ENCODE measurements at places on chromosomes 3 and 15. TPM values are rescaled to one million over a fixed set of nuclear protein-coding genes. Genes with fewer than 3 reads are reported as not detected.
A peak's percentile ranks its signal among the peaks of the same experiment; 100 is the strongest.

DNA sequence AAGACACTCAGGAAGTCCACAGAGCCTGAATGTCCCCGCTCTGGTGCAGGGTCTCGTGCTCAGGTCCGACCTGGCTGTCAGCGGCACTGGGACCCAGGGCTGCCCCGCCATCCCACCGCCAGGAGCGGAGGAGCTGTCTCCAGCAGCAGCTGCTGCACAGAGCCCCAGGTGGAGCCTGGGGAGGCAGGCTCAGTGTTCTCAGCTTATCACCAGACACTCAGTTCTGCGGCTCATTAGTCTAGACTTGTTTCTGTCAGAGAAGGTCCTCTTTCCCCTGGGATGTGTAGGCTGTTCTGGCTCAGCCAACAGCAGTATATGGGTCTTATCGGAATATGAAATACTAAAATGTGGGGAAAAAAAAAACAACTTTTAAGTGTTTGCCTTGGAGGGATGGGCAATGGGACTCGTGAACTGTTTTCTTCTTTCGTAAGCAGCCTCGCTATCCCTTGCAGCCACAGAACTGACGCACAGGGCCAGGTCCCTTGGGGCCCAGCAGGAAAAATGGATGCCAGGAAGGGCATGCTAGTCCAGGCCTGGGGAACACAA lies 75.9 kb downstream of the KLF13 start:
- no peak for DNase-seq

DNA sequence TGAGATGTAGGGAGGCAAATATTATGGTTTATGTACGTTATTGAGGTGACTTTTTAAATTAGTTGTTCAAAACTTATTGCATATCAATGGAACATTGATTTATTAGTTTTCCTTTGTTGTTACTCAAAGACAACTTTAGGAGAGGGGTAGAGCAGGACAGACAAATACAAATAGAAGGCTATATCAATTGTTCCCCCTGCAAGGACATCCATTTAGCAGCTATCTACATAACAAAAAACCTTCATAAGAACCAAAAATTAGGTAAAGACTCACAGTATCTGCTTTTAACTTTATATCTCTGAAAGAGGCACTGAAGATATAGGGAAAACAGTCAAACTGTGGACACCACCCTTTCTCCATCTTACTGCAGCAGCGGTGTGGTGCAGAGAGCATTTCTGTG lies 958.8 kb downstream of the DIPK2A start:
- no peak for DNase-seq

DNA sequence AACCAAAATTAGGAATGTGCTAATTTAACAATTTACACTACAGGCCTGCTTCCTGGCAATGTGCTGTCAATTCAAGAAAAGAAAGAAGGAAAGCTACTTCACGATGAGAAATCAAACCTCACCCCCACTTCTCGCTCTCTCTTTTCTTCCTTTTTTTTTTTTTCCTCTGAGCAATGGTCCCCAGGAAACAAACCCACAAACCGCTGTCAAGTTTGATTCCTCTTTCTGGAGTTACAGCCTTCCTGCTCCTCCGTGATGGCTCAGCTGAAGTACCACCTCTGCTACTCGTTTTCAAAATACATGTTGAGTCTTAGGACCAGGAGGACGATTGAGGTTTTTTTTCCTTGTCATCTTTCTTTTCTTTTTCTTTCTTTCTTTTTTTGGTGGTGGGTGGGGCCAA lies 3.4 kb upstream of the TRIM71 start:
- DNase-seq: no peak

DNA sequence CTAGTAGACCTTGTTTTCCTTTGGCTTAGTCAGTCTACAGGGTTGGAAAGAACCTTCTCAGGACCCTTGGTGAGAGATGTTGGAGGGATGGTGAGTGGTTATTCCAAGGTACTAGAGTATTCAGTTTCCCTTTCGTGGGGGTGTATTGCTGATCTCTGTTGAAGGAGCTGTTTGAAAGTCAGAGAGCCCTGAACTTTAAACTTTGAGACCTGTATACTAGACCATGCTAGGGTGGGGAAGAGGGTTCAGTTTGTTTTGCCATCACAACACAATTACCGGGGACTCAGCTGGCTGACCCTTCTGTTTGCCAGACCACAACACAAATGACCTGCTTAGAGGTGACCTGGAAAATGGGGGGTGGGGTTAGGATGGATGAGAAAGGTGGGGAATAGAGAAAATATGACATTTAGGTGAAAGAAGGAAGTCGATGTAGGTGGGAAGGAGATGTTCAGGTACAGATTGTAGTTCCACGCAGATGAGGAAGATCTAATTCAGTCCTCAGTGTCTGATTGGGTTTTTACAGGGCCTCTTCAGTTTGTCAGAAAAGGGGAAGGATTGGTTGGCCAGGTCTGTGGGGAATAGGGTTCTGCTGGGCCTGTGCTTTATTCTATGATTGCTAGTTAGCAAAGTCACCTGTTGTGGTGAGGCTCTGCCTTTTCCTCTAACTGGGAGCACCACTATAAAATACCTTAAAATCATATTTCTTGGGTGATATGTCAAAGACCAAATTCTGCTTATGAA lies 6.8 kb downstream of the UBE2E2 start:
- no peak for DNase-seq

GRCh38 chr3:1179146-1179545 lies 86.3 kb downstream of the CNTN6 start:
- DNase-seq: no peak

DNA sequence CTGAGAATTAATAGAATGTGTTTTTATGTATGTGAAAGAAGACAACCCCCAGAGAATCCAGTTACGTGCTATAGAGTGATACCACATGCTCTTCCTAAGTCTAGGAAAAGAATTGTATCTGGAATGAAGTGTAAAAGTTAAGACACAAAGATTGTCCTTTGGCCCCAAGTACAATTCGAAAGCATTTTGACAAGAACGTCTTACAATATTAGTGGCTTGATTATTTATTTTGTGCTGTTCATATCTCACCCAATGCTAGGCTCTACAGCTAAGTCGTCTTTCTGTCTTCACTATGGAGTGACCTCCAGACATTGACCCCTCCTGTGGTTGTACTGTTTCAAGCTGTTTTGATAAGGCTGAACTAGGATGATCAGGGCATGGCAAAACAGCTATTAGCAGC lies 345.7 kb upstream of the C2CD4B start:
- DNase-seq: no peak

GRCh38 chr3:104885214-104885814 lies 481.4 kb upstream of the ALCAM start:
- no peak for DNase-seq

- DNase-seq: no peak
Measured at GRCh38 chr15:52503788-52504496, 24.7 kb downstream of the MYO5A start.

DNA sequence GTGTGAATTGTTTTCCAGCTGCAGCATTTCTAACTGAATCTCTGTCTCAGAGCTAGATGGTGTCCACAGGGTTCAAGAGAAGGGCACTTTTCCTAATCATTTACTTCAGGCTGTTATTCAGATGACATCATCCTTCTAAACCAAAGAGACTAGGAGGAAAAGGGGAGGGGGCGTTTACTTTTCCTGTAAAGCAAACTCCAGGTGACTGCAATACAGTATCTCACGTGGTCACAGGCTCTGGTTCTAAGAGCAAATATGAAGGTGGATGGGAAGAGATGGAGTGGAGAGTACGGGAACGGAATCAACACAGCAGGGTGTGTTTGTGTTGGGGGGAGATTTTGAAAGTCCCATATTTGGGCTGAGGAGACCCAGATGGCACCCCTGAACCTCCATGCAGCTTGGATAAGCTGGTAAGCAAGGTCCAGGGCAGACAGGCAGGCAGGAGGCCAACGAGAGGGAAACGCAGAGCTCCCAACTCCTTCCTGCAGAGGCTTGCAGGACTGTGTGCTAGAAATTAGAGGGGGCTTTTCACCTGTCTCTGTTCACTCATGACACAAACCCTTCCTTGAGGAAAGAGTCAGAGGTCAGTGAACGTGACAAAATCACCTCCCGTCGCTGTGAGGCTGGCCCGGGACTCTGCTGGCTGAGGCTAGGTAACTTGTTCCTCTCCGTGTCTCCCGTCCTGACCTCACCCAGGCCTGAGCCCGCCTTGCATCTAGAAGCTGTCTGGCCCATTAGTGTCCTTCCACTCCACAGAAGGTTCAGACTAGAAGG lies 151.2 kb downstream of the OPA1 start:
- DNase-seq: no peak

GRCh38 chr3:152198665-152199064 lies 70.1 kb upstream of the MBNL1 start:
- DNase-seq: no peak

GRCh38 chr3:73431183-73431900 lies 193.4 kb downstream of the PDZRN3 start:
- no peak for DNase-seq

DNA sequence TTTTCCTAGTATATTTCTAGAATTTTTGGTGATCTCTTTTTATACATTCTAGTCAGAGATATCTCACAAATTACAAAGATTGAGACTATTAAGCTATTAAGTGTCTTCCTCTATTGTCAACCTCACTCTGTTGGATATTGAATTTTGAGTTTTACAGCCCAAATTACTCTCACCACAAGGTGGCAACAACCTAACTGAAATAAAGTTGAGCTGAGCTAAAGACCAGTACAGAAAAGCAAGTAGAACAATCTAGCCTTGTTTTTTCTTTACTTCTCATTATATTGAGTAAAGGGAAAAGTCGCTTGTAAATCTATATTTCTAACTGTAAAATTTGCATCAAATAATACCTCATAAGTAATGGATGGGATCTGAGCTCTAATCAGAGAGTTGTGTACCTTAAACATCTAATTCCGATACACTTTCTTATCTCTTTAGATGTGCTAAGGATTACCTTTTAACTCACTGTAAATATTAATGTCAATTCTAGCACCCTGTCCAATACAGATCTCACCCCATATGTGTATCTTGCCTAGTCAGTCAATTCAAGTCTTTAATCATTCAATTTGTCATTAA lies 13.6 kb upstream of the COMMD2 start:
- no peak for DNase-seq

DNA sequence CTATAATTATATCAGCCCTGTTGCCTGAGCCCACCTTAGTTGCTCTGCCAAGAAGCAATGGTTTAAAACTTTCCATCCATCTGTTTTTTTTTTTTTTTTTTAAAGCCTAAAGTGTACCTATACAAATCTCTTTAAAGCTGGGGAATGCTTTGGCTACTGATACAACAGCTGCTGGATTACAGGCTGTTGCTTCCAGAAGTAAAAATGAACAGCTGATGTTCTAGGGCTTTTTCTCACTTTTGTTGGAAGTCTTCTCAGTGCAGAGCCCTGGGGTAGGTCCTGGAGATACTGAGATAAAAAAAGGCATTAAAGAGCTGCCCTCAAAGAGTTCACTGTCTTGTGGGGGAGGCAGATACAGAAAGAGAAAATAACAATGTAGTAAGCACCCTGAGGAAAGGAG lies 218.1 kb downstream of the NLGN1 start:
- no peak for DNase-seq

GRCh38 chr3:154131830-154132229 lies 10.6 kb downstream of the ARHGEF26 start:
- no peak for DNase-seq

DNA sequence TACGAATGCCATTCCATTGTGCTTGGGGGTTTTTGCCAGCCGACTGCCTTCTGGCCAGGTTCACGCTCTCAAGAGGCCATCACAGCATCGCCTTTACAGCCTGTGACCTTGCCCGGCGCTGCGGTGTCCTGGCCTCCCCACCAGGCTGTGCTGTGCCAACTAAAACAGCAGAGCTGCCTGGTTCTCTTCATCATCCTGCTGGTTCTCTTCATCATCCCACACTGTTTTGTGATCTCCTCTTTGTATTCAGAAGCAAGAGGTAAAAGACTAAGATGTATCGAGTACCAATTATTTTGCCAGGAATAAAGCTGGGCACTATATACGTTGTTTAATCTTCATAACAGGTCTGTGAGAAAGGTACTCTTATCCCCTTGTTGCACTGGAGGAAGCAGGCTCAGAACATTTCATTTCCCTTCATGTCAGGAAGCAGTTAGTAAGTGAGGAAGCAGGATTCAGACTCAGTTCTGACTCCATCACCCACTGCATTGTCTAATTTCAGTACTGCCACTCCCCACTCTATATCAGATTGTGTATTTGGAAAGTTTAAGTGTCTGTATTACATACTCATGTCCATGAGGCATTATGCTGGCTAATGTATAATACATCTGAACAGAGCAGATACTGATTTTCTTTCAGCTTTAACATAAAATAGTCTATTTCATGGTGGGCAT lies 92.7 kb downstream of the LRRC28 start:
- DNase-seq: peak; percentile 30

- DNase-seq: no peak
Measured at GRCh38 chr3:69081583-69082262, 1.6 kb upstream of the UBA3 start.

DNA sequence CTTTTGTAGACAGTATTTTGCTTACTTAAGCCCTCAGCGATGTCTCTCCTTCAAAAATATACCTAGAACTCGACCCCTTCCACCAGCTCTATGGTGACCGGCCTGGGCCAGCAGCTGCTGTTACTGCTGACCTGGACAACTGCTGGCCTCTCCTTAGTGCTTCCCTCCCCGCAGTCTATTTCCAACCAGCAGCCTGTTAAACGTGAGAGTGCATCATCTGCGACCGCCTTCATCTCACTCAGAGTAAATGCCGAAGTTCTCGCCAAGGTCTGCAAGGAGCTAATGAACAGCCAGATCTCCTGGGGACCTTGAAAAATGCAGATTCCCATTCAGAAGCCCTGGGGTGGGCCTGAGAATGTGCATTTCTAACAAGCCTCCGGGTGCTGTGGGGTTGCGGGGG lies 86.7 kb downstream of the RPLP1 start:
- no peak for DNase-seq

GRCh38 chr15:68380456-68380855 lies 51.5 kb downstream of the ITGA11 start:
- DNase-seq: no peak

DNA sequence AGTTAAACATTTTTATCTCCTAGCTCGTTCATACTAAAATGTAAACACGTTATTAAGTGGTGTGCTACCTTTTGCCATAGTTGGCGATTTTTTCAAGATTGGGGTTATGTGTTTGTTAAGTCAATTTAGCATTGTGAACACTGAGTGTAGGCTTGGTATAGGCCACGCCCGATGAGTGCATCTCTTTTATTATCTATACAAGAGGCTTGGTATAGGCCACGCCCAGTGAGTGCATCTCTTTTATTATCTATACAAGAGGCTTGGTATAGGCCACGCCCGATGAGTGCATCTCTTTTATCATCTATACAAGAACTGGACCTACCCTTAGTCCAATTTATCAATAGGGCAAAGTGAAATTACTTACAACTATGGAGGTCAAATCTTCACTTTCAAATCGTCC lies 70.4 kb downstream of the NIPA2 start:
- no peak for DNase-seq

The RARRES1 gene
- total RNA-seq: not detected

The ARPC4 gene
- 255 TPM for total RNA-seq

The RETNLB gene
- total RNA-seq: not detected

The ADAMTS7 gene
- 0.35 TPM for total RNA-seq
